DMS153 (cell line): ENCODE measurements at places on chromosomes 2 and 18.
A peak's percentile ranks its signal among the peaks of the same experiment; 100 is the strongest.

GRCh38 chr2:133480707-133481429, 87.4 kb downstream of the NCKAP5 start:
- no peak for DNase-seq

DNA sequence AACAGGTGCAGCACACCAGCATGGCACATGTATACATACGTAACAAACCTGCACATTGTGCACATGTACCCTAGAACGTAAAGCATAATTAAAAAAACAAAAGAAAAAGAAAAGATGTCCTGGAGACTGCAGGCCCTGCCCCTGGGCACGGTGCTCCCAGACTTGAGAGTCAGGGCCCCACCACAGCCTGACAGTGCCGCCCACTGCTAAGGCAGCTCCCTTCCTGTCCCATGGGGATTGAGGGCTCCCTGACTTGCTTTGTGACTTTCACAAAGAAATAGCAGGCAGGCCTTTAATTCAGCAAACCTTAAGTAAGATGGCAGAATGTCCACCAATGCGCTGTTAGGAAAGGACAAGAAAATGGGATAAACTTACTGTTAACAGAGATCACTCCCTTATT, 116.8 kb downstream of the NDUFA10 start:
- no peak for DNase-seq

DNA sequence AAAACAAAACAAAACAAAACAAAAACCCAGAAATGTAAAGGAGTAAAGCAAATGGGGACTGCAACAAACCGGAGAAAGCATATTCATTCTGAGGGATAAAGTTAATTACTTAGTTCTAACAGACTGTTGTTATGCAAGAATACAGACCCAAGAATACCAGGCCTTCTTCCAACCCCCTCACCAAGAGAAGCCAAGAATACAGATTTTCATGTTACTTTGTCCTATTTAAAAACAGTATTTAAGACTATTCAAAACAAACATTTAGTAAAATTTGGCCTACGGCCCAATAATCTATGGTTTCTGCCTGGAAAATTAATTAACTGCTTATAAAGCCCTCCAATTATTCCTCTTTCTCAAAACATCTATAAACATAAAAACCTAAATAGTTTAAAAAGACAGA, 91.4 kb downstream of the USP34 start:
- DNase-seq, result no peak

DNA sequence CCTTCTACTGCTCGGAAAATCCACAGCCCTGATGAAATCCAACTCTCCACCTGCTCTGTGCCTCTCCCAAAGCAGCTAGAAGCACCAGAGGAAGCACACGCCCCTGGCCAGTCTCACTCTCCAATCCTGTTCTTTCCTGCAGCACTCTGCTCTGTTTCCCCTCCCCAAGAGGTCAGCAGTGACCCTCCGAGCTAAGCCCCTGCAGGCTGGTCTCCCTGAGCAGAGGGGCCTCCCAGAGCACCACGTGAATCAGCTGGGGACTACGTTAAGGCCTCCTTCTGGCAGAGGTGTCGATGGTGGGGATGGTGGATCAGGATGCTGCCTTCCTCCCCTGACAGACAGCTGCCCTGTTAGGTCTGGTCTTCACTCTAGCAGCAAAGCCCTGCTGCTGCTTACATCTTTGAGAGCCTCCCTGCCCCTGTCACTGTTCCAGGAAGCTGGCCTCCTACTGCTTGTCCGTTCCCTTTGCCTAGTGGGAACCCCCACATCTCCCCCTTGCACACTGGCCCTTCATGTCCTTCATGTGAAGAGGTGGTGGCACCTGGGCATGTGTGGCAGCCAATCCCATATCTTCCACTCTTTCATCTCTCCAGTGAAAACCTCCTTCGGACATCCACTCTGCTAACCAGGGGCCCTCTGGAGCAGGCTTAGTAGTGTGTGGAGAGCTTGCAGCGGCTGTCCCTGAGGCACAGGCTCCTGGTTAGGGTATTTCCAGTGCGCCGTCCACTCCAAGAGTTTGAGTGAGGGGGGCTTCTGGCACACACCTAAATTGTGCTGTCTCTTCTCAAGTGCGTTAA, 307.5 kb upstream of the HS6ST1 start:
- DNase-seq, result no peak

GRCh38 chr2:2025803-2026202, 281.5 kb upstream of the PXDN start:
- DNase-seq, result no peak

DNA sequence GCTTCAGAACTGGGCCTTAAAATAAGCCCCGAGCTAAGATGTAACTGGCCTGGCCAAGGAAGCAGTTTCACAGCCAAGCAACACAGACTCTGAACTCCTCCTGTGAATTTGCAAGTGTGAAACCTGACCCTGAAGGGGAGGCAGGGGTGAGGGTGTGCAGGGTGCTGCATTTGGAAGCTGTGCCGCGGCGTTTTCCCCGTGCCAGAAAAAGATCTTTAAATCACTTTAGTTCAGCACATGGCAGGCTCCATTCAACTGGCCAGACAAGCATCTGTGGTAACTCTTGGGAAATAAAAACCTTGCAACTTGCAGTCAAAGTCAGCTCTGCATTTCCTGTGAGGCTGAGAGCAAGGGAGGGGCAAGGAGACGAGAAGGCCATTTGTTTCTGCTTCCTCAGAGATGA, 209.3 kb upstream of the SOX11 start:
- DNase-seq, result no peak

DNA sequence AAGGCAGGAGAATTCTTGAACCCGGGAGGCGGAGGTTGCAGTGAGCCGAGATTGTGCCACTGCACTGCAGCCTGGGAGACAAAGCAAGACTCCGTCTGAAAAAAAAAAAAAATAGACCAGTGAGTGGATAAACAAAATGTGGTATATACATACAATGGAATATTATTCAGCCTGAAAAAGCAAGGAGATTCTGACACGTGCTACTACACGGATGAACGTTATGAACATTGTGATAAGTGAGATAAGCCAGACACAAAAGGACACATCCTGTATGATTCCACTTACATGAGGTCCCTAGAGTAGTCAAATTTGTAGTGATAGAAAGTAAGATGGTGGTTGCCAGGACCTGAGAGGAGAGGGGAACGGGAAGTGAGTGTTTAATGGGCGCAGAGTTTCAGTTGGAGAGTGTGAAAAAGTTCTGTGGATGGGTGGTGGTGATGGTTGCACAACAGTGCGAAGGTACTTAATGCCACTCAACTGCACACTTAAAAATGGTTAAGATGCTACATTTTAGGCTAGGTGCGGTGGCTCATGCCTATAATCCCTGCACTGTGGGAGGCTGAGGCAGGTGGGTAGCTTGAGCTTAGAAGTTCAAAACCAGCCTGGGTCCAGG, 38.3 kb downstream of the NIFK start:
- no peak for DNase-seq

DNA sequence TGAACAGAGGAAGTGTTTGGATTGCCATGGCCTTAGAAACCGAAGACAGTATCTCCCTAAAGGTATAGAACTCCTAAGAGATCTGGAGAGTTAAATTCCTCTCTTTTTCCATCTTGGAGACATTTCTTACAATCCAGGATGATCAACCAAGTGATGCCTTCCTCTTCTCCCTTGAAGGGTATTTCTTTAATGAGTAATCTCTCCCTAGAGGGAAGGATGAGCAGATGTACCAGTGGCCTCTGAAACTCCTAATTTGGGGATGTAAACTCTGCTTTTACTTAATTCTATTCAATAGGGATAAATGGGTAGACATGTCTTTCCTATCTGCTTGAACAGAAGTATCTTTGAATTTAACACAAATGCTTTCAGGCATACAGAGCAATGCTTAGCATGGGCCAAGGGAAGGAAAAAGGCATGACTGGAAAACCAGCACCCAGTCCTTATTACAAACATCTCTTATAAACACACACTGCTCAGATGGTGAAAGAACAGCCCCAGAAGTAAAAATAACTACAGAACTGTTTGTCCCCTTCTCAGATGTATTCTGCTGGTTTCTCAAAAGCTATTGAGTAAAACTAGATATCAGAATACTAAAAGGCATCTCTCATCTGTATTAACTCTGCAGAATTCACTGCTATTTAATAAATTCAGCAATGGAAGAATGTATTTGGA, 4.7 kb upstream of the THNSL2 start:
- no peak for DNase-seq

GRCh38 chr2:222318712-222319585, 20.2 kb upstream of the PAX3 start:
- peak; percentile 11 for DNase-seq
